ENCODE measurements at places on chromosomes 3 and 15. TPM values are rescaled to one million over a fixed set of nuclear protein-coding genes. Genes with fewer than 3 reads are reported as not detected.

The BNIP2 gene
- 167 TPM for total RNA-seq

The NANOGP8 gene
- 1.1 TPM for total RNA-seq

The IL20RB gene
- 1.6 TPM for total RNA-seq

The ARPIN gene
- total RNA-seq, result 14.6 TPM

The EIF4A2 gene
- 592 TPM for total RNA-seq

The HDAC11 gene
- 21.7 TPM for total RNA-seq

The SEC22A gene
- total RNA-seq, result 33.1 TPM

The NLGN1 gene
- 12.3 TPM for total RNA-seq

The STX19 gene
- total RNA-seq, result not detected

The CLDN18 gene
- not detected for total RNA-seq

The MESP2 gene
- not detected for total RNA-seq

The WWTR1 gene
- 53.6 TPM for total RNA-seq

The CD276 gene
- 119 TPM for total RNA-seq

The CPN2 gene
- total RNA-seq, result not detected

The PIGZ gene
- total RNA-seq, result 12.0 TPM
